A549 (cell line): ENCODE measurements at places on chromosomes 12 and 14. TPM values are rescaled to one million over a fixed set of nuclear protein-coding genes. Genes with fewer than 3 reads are reported as not detected.
A peak's percentile ranks its signal among the peaks of the same experiment; 100 is the strongest.

DNA sequence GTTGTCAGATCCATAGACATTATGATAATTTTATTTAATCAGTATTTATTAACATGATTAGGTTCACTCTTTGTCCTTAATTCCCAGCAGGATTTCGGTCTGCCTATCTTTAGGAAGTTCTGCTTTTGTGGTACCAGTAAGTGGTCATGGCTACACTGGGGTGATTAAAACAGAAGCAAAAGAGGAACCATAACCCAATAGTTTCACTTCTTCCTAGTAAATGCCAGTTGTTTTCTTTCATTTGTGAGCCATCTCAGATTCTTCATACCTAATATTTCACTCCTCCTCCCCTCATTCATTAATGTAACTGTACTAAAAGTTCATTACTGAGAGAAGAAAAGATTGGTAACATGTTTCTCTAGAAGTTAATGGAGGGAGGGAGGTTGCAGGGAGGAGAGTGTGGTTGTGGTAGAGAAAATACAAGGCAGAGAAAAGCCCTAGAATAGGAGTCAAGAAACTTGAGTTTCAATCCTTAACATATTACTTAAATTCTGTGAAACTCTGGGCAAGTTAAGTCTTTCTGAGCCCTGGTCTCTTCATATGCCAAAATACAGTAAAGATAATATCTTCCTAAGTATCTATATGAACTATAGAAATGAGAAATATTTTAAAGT is 101.2 kb downstream of the PEBP1 start:
- DNase-seq = no peak

DNA sequence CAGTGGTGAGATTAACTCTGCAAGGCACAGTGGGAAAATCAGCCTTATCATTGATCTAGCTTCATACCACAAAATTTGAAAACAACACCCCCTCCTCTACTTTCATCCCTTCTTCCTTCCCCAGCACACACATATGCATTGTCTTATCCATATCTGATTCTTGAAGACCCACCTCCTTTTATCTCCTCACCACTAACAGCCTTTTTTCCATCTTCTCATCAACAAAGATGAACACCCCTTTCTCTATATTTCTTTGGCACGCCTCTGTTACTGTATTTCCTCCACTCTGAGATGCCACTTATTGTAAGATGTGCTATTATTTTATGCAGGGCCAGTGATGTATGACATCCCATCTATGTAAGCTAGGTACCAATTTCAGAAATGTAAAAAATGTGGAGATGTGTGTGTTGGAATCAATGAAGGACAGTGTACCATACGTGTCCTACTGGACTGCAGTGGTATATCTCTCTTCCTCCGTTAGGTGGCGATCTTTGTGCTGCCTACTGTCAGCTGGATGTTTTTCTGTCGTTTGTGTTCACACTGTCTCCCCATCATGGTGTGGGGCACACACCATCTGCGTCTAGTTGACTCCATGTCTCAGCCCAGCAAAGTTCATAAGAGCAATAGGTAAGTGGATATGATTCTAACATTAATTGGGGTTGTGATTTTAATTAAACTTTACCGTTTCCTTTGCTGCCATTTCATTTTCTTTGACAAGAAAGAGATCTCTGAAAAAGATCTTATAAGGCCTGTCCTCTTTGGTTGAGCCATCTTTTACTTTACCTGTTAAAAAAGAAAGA is 24.0 kb downstream of the CCDC38 start:
- peak; percentile 71 for DNase-seq

- DNase-seq = no peak
Measured at GRCh38 chr14:67395876-67396189, 16.1 kb downstream of the PLEK2 start.

DNA sequence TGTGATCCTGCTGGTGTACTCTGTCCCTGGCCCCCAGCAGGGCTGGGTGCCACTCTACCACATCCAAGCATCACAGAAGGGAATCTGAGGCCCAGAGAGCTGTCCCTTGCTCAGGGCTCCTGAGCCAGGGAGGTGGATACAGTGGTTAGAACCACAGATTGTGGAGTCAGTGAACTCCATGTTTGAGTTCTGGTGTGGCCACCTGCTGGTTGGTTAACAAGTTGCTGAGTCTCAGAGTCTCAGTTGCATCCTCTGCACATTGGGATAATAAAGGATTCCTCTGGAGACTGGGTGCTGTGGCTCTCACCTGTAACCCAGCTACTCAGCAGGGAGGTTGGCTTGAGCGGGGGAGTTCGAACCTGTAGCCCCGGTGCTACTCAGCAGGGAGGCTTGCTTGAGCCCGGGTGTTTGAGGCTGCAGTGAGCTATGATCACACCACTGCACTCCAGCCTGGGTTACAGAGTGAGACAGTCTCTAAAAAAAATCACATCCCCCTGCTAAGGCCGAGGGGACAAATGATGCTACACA is 39.4 kb downstream of the MVK start:
- peak; percentile 55 for DNase-seq

- no peak for DNase-seq
Measured at GRCh38 chr14:102866982-102867761, 55.3 kb upstream of the AMN start.

NID2 gene
- polyA plus RNA-seq = 18.9 to 23.3 TPM (median 20.6 TPM) in 3 replicates
